ENCODE measurements at places on chromosomes 1 and 21. TPM values are rescaled to one million over a fixed set of nuclear protein-coding genes. Genes with fewer than 3 reads are reported as not detected.

- no peak for DNase-seq
Observed at GRCh38 chr1:234869182-234870019, 259.2 kb downstream of the TOMM20 start.

- no peak for DNase-seq
Observed at GRCh38 chr1:82845866-82846265, 1045.1 kb downstream of the ADGRL2 start.

The C1QTNF12 gene
- 0.50 TPM for total RNA-seq

The BNIPL gene
- 0.32 TPM for total RNA-seq

- DNase-seq: no peak
Observed at GRCh38 chr1:201736707-201737320, 92.1 kb upstream of the IPO9 start.

- no peak for DNase-seq
Observed at GRCh38 chr1:112341986-112342385, 54.0 kb upstream of the CTTNBP2NL start.

The FLG2 gene
- not detected for total RNA-seq

The SFN gene
- total RNA-seq: not detected
